Cardiac fibroblast (primary cell): ENCODE measurements at places on chromosomes 13 and 19.

GRCh38 chr19:1223018-1223855, 14.6 kb downstream of the CBARP start:
- DNase-seq: peak; percentile 51

- DNase-seq: no peak
Measured at GRCh38 chr13:27440408-27440807, 10.0 kb downstream of the MTIF3 start.

GRCh38 chr13:80400164-80400864, 59.4 kb upstream of the SPRY2 start:
- no peak for DNase-seq

- no peak for DNase-seq
Measured at GRCh38 chr19:7074705-7075282, 5.3 kb downstream of the ZNF557 start.

- no peak for DNase-seq
Measured at GRCh38 chr13:53901593-53901992, 873.0 kb downstream of the OLFM4 start.

DNA sequence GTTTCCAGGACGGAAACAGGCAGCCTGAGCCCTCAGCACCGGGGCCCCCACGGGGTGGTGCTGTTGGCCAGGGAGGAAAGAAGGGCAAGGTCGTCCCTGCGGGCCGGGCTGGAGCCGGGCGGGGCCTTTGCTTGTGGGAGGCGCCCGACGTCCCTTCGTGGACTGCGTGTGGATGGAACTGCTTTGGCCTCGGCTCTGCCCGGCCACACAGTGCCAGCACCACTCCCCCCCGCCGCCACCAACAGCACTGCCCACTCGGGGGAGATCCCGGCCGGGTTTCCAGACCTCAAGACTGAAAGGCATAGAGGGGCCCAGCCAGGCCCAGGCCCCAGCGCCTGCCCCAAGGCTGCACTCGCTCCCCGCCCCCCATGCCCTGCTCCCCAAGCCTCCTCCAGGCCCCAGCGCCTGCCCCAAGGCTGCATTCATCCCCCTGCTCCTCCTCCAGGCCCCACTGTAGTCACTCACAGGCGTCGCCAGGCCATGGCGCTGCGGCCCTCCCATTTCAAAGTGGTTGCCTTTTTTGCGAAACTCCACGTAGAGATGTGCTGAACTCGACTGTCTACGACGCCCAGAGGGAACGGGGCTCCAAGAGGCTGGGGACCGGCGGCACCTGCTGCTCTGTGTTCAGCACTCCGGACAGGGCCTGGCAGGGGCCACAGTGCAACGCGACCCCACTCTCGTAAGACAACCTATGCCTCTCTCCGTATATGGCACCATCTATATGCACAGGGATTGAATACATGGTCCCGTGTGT, 22.5 kb downstream of the C13orf46 start:
- DNase-seq: peak; percentile 79

- peak; percentile 66 for DNase-seq
Measured at GRCh38 chr19:53076984-53077383, 26.2 kb downstream of the ZNF160 start.
